Fibroblast of skin of right quadriceps (primary cell): ENCODE measurements at places on chromosomes 7 and 10.

GRCh38 chr7:7565746-7566650 is 686 bp upstream of the MIOS start:
- DNase-seq = no peak

DNA sequence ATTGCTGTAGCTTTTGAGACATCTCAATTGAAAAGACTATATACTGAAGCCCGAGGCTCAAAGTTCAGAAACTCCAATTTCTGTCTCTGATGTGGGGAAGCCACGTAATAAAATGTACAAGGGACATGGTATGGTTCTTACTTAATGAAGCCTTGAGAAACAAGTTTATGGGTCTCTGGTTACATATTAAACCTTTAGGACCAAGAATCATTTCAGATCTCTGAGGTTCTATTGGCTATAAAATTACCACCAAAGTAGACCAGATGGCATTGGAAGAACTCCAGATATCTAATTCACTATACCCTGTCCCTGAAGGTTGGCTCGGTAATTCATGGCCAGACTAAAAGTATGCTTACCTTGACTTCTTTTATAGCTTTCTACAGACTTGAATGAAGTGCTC is 23.7 kb downstream of the STAMBPL1 start:
- no peak for DNase-seq

DNA sequence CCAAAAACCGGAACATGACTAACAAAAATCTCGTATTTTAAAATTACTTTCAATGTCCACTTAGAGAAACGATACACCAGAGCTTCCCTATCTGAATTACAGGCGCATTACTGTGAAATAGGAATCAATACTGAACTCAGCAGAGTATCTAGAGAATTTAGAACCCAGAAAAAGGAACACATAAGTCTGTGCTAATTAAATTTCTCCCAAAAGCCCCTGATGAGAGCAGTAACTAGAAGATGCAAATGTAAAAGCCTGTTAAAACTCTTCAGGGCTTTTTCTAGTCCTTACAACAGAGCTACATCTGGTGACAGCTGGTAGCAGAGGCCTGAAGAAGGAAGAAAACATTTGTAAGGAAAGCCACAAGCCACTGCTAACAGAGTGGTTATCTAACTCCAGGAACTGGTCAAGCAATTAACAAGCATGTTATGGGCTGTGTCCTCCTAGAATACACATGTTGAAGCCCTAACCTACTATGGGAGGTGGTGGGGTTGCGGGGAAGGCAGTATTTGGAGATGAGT is 24.2 kb downstream of the ITIH5 start:
- DNase-seq = no peak

DNA sequence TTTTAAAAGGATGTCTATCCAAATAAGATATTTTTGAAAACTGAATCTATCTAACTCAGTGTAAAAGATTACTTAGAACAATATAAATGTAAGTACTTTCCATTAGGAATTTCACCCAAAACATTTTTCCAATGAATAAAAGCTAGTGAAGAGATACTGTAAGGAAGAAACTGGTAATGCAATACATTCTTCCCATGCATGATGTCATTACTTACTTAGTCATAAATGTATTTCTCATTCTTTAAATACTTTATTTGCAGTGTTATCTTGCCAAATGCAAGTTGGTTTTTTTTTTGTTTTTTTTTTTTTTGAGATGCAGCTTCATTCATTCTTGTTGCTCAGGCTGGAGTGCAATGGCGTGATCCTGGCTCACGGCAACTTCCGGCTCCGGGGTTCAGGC is 265.6 kb downstream of the PHF14 start:
- peak; percentile 71 for DNase-seq

- DNase-seq = no peak
Measured at GRCh38 chr10:122768389-122768745, 68.7 kb upstream of the C10orf120 start.

- DNase-seq = peak; percentile 47
Measured at GRCh38 chr7:90530263-90530662, 60.8 kb downstream of the PTTG1IP2 start.

- peak; percentile 81 for DNase-seq
Measured at GRCh38 chr10:90741926-90742565, 115.8 kb downstream of the HTR7 start.

DNA sequence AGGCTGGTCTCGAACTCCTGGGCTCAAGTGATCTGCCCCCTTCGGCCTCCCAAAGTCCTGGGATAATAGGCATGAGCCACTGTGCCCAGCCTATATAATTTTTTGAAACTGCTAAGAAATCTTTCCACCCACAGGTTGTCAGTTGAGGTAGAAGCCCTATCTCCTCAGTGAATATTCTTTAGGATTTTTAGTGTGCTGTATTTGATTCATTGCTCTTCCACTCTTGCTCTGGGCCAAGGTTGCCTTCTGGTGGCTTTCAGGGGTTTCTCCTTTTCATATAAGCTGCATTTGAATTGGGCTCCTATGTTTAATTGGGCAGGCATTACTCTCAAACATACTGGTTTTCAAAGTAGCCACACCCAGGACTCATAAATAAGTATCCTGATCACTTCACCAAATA is 931.2 kb downstream of the GATA3 start:
- DNase-seq = no peak

- DNase-seq = peak; percentile 11
Measured at GRCh38 chr10:11397980-11398580, 213.4 kb downstream of the USP6NL start.

- DNase-seq = no peak
Measured at GRCh38 chr7:139842401-139843210, 13.5 kb downstream of the TBXAS1 start.

DNA sequence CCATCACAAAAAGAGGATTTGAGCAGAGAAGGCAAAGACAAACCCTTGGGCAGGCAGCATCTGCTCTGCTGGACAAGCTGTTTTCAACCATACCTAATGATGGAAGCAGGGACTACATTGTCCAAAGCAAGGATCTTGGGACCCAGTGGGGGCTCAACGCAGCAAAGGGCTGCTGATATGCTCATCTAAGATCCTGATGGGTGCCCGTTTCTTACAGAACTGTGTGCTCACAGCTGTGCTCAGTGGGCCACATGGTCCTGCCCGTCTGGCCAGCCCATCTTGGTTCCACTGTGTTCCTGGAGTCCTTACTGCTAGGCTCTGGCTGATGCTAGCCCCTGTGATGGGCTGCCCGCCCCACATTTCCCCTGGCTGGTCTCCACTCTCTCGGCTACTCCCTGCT is 36.1 kb downstream of the GPRIN2 start:
- no peak for DNase-seq

GRCh38 chr10:78255796-78256638 is 222.4 kb downstream of the RPS24 start:
- DNase-seq = peak; percentile 97

DNA sequence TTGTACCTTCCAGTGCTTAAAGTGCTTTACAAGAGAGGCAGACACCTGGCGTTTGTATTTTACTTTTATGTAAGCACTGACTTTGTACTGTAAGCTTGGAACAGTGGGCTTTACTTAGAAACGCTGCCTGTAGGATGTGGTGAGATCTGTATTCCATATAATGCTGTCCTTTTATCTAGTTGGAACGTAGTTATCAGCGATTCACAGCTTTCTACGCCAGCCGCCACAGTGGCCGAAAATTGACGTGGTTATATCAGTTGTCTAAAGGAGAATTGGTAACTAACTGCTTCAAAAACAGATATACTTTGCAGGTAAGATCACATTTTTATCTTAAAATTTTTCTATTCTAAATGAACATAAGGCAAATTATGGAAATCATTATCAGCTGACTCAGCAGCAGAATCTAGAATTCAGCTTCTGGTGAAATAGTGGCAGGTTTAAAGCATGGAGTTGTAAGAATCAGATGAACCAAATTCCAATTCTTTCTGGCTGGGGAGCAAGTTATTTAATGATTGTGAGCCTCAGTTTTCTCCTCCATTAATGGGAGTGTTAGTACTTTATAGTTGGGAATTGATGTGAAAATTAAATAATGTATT is 91.5 kb downstream of the CUL1 start:
- DNase-seq = no peak

GRCh38 chr10:71206911-71207310 is 5.5 kb upstream of the UNC5B start:
- no peak for DNase-seq

DNA sequence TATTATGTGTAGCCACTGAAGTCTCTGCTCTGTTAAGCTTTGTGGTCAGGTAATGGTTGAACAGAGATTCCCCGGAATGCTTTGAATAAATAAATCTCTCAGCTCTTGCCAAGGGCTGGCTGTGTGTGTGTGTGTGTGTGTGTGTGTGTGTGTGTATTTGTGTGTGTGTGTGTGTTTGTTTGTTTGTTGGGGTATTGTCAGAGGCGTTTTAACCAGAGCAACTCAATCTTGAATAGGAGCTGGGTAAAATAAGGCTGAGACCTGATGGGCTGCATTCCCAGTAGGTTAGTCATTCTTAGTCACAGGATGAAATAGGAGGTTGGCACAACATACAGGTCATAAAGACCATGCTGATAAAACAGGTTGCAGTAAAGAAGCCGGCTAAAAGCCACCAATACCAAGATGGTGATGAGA is 256.2 kb upstream of the CACNA2D1 start:
- peak; percentile 34 for DNase-seq

DNA sequence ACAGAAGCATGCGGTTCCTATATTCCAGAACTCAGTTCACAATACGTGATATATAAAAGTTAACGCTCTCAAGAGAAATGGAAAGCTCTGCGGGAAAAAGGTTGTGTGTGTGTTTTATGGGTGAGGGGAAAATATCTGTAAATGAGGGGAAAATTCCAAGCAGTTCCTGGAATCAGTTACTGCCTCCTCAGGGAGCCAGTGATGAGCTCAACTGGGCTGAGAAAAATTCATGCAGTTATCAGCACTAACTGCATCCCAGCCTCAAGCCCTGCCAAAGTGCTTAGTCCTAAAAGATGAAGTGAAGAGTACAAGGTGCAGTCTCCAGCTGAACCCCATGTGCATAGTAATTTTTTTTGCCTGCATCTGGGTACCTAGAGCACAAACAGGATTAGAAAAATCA is 191.9 kb downstream of the CDK14 start:
- DNase-seq = peak; percentile 52
